NAMALWA (cell line): ENCODE measurements at places on chromosomes 6 and 20.

- no peak for DNase-seq
Measured at GRCh38 chr20:37742131-37742530, 48.3 kb downstream of the CTNNBL1 start.

DNA sequence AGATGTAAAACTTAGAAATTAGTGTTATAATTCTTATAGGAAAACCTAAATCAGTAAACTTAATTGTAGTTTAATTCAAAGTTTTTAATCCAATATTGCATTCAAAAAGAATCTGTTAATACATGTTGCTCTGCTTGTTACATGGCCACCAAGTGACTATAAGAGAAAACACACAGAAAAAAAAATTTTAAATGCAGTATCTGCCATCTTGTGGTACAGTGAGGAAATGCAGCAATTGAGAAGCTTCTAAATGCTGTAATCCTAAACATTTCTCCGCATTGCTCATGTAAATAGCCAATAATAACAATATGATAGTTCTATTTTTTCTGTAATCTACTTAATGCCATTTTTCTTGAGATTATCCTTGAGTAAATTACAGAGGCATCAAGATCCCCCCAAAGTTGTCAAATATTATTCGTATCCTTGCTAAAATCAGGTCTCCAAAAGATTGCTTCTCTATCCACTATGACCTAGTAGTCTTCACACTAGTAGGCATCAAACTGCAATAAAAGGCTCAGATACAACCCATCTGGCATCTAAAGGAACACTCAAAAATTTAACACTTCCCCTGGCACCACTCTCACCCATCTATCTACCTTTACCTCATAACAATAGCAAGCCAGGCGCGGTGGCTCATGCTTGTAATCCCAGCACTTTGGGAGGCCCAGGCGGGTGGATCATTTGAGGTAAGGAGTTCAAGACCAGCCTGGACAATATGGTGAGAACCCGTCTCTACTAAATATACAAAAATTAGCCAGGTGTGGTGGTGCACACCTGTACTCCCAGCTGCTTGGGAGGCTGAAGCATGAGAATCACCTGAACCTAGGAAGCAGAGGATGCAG is 34.6 kb downstream of the HDAC2 start:
- DNase-seq, result peak; percentile 81

DNA sequence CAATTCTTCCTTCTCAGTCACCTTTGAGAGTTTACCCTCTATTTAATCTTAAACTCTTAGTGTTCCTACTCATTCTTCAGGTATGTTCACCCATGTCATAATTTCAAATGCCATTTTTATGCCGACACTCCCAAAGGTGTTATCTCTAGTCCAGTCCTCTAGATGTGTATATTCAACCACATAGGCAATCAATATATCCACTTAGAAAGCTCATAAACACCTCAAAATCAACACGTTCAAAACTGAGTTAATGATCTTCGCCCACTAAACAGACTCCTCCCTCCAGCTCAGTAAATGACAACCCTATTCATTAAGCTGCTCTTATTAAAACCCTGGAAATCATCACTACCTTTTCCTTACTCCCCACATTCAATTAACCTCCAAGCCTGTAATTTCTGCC is 6.4 kb downstream of the OSTM1 start:
- no peak for DNase-seq

DNA sequence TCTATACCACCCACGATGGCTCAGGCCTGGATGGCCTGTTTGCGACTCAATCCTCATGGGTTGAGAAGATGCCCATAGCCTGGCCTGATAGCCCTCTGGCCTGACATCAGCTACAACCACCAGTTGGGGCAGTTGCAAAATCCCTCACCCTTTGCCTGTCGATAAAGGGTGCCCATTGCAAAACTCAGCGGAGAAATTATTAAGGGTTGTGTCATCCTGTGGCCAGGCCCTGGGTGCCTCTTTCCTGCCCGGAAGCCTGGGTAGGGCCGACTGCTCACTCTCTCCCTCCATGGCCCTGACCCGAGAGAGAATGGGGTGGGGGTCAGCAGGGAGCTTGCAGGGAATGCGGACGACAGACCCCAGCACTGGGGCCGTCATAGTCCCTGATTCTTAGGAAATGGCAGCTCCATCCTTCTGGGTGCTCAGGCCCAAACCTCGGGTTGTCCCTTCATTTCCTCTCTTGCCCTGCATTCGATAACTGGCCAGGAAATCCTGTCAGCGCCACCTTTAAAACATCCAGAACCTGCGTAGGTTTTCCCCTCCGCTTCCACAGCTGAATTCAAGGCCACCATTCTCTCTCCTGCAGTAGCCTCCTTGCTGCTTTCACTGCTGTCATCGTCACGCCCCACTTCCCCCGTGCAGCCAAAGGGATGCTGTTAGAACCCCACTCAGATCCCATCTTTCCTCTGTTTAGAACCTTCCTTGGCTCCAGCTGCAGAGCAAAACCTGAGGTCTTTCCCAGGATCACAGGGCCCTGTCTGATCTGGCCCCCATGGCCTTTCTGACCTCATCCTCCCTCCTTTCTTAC is 31.1 kb downstream of the CEBPB start:
- no peak for DNase-seq

- no peak for DNase-seq
Measured at GRCh38 chr20:47206962-47207641, 149.4 kb downstream of the ZMYND8 start.

GRCh38 chr20:46174469-46175126 is 56.5 kb downstream of the CD40 start:
- no peak for DNase-seq

- no peak for DNase-seq
Measured at GRCh38 chr6:9121549-9121948, 686.2 kb upstream of the SLC35B3 start.

GRCh38 chr6:42166444-42167141 is 6.6 kb upstream of the GUCA1A start:
- DNase-seq, result peak; percentile 92

GRCh38 chr6:139496654-139497344 is 122.4 kb upstream of the CITED2 start:
- no peak for DNase-seq

DNA sequence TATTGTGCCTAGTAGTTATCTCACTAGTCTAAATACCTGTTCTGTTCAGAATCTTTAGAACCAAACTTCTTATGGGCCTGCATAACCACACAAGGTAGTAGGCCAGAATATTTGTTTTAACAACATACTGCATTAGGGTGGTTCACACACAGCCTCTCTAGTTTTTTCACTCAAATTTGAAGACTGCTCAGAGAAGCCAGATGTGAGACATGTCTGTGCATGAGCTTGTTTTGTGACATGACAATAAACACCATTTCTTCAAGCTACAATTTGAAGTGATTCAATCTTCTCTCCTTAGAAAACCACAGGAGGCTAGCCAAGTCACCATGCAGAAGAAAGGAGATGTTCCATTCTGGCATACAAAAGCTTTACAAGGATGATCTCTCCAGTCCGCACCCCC is 135.6 kb downstream of the MMS22L start:
- no peak for DNase-seq

DNA sequence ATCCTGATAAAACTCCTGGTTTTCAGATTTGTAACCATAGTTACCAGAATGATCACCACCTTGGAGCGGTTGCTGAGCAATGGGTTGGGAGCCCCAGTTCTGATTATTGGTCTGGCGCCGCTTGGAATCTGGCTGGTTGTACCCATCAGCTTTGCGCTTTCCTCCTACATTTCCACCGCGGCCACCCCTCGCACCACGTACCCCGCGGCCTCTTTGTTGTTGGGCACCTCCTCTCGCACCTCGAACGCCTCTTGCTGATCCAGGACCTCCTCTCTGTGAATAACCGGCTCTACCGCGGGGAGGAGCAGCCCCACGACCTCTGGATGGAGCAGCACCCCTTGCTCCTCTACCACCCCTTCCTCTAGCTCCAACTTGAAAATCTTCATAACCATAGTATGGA is 21.1 kb upstream of the SNX14 start:
- DNase-seq, result no peak

DNA sequence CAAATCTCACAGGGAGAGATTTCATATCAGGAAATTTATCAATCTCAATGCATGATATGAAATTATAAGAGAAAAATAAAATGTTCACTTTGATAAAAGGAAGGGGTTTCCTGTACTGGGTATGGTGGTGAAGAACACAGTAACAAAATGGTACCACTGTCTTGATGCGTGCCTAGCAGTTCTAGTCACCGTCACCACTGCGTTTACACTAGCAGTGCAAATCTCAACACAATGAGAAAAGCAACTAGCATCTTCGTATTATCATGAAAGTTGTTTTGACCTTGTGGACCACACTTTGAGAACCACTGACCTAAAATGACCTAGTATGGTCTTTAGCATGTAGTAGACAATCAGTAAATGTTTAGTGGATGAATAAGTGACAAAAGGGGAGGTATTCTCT is 68.4 kb upstream of the ADGRF4 start:
- DNase-seq, result no peak

DNA sequence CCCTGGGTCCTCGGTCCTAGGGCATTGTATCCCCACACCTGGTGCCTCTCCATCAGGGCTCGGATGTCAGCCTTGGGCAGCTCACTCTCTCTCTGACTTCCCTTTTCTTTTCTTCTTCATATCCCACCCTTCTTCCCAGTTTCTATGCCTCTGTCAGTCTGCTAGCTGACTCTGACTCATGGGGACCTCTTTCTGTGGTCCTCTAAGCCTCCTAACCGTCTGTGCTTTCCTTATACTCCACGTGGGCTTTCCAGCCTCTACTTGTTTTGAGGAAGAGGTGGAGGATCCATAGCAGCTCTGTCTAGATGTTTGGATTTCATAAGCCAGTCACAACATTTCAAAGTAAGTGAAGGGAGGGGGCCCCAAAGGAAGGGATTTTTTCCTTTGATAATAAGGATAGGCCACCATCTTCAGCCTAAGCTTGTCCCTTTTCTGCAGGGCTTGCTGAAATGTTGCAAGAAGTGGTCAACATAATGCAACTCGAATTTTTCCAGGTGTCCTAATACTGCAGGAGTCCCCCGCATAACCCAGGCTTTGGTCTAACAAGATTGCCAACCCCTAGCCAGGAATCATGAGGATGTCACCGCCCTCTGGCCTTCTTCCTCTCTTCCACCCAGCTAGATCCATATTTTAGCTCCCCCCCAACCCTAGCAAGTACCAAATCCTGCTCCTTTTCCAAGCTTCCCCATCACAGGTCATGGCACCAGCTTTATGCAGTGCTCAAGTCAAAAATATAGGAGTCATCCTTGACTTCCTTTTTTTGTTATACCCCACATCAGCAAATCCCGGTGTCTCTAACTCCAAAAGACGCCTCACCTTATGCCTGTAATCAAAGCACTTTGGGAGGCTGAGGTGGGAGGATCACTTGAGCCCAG is 8.7 kb upstream of the PLTP start:
- DNase-seq, result no peak

GRCh38 chr6:50815436-50816114 is 3.1 kb upstream of the TFAP2B start:
- DNase-seq, result peak; percentile 21

GRCh38 chr6:53795702-53796450 is 1.1 kb downstream of the LRRC1 start:
- no peak for DNase-seq

- DNase-seq, result no peak
Measured at GRCh38 chr6:44201200-44201599, 15.5 kb upstream of the MYMX start.

DNA sequence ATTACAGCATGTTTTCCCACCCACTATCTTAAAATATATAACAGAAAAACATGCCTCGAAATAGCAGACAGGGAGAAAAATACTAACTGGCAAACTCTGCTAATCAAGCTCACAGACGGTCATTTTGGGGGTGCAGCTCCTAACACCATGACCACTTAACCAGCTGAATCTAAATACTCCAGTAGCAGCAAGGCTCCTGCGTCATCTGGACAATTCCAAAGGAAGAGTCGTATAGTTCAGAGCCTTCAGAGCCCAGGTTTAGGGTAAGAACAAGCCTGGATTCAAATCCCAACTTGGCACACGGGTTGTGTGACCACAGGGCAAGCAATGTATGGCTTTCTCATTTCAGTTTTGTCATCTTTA is 81.3 kb upstream of the COL21A1 start:
- DNase-seq, result no peak

- no peak for DNase-seq
Measured at GRCh38 chr20:57651881-57652605, 31.8 kb upstream of the ZBP1 start.

DNA sequence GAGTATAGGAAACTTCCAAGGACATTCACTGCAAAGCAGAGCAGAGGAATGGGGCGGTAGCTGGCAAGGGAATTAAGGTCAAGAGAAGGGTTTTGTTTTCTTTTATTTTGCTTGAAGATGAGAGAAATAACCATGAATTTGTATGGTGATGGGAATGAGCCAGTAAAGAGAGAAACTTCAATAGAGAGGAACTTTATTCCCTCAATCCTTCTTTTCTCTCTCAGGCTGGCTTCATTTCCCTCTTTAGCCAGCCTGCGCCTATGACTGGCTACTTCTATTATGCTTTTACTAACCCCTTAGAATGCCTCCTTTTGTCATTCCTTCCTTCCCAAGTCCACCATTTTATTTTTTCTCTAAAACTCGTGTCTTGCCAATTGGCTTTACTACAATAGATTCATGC is 101.4 kb upstream of the CEP85L start:
- DNase-seq, result no peak

DNA sequence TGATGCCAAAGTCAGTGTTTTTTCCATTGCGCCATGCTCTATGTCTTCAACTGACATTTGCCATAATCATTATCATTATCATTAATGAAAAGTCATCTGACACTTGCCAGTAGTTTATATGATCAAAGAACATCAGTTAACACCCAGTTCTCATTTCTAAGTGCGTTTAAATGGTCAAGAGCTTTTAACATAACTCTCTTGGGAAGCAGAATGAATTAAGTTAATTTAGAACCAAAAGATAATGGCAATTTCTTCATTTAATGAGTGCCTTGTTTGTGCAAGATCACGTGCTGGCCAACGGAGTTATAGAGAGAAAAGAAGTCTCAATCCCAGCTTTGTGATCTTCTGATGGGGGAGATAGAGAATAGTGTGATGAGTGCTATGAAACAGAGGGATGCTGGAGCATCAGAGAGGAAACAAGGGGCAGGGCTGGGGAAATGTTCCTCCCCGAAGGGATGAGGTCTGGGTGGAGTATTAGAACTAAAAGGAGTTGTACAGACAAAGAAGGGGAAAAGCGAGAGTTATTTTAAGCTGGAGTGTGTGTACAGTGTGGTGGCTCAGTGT is 20.3 kb downstream of the ANKS1A start:
- DNase-seq, result no peak

DNA sequence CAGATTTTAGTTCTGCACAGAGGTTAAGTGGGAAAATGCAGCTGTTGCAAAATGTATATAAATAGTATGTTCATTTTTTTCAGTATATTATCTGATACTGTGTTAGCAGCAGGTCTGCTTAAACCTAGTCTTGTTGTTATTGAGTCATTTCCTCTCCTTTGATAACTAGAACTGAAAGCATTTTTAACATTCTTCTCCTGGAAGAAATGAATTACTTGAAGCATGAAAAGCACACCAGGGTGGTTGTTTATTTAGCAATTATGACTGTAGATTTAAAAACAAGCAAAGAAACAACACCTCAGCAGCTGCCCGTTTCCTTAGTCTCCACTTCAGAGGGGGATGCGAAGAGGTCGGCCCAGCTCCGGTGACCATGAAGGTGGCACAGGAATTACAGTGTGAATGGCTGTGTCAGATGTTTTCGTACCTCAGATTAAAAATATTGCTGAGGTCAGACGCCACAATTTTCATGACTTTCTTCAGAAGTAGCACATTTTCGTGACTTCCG is 53.5 kb downstream of the GOPC start:
- DNase-seq, result peak; percentile 12

- DNase-seq, result no peak
Measured at GRCh38 chr20:39839399-39840119, 849.5 kb downstream of the MAFB start.
